ENCODE measurements at places on chromosomes 5 and 9.

DNA sequence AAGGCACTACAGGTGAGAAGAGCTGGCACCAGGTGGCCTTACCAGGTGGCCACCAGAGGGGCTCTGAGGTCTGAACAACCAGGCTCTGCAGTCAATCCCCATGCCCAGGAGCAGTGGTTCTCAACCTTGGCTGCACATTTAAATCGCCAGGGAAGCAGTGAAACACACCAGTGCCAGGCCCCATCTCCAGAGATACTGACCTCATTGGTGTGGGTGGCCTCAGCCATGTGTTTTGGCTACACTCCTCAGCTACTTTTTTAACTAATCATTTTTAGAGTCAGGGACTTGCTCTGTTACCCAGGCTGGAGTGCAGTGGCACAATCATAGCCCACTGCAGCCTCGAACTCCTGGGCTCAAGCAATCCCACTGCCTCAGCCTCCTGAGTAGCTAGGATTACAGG is 56.0 kb downstream of the GABBR2 start:
- no peak for DNase-seq

GRCh38 chr9:95028853-95029219 is 288.7 kb downstream of the FANCC start:
- DNase-seq = no peak

DNA sequence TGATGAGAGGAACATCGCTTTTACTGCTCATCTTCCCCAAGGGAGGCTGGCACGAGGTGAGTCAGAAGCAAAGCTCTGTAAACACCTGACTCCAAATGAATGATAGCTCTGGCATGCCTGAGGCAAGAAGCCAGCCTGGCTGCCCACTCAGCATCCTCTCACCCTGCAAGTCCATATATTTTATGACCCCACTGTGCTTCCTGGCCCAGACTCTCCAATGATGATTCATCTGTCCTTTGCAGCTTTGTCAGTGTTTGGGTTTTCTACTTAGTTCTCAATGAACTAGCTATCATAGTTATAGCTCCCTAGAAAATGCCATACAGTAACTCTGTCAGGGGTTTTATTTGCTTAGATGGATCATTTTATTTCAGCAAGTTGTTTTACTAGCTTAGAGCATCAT is 52.1 kb upstream of the FSTL4 start:
- no peak for DNase-seq

DNA sequence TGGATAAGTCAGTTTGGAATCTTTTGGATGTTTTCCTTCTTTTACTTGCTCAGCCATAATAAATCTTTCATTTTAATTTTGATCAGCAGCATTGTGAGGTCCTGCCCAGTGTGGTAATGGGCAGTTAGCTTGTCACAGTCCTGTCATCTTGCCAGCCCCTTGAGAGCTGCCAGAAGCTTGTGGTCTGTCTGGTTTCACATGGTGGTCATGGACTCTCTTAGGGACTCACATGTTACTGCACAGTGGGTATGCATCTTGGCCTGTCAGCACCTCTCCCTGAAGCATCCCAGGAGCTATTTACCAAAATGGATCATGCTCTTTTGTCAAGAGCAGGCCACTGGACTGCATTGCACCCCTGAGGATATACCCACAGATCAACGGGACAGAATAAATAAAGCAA is 60.3 kb downstream of the DAPK1 start:
- DNase-seq = no peak

GRCh38 chr5:135878156-135878620 is 17.5 kb downstream of the IL9 start:
- DNase-seq = no peak

DNA sequence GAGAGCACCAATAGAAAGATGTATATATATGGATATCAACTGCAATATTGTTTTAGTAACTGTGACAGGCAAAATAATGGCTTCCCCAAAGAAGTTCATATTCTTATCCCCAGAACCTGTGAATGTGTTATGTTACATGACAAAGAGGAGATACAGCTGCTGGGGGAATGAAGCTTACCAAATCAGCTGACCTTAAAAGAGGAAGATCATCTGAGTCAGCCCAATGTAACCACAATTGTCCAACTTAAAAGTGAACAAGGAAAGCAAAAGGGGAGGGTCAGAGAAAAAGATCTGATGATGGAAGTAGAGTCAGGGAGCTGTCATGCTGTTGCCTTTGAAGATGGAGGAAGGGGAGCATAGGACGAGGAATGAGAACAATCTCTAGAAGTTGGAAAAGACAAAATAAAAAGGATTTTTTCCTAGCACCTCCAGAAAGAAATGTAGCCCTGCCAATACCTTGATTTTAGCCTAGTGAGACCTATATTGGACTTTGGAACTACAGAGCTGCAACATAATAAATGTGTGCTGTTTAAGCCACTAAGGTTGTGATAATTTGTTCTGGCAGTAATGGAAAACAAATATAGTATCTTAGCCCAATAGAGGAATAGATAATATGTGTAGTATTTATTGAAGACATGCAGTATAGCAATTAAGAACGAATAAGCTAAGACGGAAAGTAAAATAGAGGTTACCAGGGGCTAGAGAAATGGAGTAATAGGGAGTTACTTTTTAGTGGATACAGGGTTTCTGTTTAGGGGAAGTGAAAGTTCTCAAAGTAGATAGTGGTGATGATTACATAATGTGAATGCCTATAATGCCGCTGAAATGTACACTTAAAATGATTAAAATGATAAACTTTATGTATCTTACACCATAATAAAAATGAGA is 115.9 kb downstream of the PIK3R1 start:
- no peak for DNase-seq

DNA sequence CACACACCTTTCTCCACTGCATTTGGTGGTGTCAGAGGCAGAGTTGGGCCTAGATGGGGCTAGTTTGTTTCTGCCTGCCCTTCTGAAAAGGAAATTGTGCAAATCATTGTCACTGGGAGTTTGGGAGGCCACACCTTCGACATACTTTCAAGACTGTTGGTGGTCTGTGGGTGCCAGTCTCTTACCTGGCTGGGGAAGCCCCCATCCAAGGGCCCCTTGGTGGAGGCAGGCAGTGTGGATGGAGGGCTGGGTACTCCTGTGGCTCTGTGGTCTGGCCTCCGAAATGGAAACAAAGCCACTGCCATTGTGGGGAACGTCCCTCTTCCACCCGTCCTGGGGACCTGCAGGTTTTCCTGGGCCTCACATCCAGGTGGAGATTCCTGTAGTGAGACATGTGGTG is 10.9 kb upstream of the PHYHD1 start:
- DNase-seq = no peak
